Tibial artery (tissue), 4 donors: ENCODE measurements at places on chromosomes 7 and 10.

- DNase-seq: no peak
These were observed 249.0 kb upstream of the PLXNA4 start for GRCh38 chr7:132825222-132825621.

- no peak for DNase-seq
These were observed 39.4 kb upstream of the TARP start for GRCh38 chr7:38312821-38313220.

- DNase-seq: peak; percentile 83
These were observed 1.8 kb downstream of the GRK5 start for GRCh38 chr10:119209035-119209735.

- peak; percentile 33 for DNase-seq
These were observed 54.8 kb downstream of the MKI67 start for GRCh38 chr10:128071417-128071782.

DNA sequence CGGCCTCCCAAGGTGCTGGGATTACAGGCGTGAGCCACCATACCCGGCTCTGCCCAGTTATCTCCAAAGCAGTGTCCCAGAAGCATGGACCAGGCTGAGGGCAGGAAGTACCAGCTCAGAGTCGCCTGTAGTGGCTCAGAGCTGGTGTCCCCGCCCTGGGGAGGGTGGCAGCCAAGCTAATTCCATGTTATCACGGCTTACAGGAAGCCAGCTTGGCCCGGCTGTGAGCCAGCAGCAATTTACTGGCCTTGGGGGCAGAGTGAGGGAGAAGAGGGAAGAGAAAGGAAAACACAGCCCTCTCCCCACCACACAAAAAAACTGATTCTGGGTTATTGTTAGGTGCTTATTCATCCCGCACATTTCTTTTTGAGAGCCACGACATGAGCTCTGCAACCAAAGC is 88.1 kb downstream of the HIP1 start:
- peak; percentile 85 for DNase-seq

- no peak for DNase-seq
These were observed 2.8 kb upstream of the SLC29A3 start for GRCh38 chr10:71316056-71316785.

DNA sequence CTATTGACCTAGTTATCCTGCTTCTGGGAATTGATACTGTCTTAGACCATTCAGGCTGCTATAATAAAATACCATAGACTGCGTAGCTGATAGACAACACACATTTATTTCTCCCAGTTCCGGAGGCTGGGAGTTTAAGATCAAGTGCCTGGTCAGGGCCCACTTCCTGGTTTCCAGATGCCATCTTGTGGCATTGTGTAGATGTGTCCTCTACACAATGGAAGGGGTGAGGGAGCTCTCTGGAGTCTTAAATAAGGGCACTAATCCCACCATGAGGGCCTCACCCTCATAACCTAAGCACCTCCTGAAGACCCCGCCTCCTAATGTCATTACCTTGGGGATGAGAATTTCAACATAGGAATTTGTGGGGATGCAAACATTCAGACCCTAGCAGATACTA is 62.4 kb downstream of the SLC35B4 start:
- no peak for DNase-seq

DNA sequence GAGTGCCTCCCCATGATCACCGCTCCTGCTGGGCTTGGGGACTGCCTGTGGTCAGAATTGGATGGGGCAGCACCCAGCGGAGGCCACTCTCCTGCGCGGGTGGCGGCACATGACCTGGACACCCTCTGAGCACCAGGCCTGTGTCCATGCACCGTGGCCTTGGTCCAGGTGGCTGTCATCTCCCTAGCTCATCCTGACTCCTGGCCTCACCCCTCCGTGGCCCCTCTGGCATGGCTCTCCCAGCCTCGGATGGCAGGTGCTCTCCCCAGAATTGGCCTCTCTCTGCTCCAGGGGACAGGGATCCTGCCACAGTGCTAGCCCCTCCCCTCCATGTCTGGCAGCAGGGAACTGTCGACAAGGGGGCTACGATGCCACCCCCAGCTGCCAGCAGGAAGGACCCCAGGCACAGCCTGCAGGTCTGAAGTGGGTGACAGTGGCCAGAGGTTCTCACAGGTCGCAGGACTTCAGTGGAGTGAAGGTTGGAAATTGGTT is 37.2 kb upstream of the BTBD16 start:
- DNase-seq: no peak

- DNase-seq: no peak
These were observed 49.6 kb downstream of the ADARB2 start for GRCh38 chr10:1687623-1688150.

DNA sequence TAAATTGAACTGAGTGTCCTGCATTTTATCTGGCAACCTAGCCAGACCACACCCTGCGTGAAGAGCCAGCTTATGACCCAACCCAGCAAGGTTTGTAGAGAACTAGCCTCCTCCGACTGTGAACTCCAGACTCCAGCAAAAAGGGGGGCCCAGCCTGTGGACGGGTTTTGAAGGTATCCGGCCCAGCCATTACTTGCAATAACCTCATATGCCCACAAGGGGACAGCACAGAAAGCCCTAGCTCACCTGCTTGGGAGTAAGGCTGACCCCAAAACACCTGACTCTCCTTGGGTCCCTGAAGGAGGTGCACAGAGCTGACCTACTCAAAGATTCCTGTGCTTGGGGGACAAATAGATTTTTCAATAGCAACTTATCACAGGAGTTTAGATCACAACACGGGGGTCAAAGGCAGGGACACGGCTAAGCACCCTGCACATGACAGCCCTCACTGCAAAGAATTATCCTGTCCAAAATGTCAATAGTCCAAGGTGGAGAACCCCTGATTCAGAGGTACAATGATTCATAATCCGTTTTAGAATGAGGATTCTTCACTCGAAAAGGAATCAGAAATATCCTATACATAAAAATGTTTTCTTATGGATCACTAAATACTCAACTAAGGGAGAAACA is 4.6 kb downstream of the TRPV6 start:
- no peak for DNase-seq

GRCh38 chr10:122986335-122986734 is 6.1 kb downstream of the PSTK start:
- no peak for DNase-seq

DNA sequence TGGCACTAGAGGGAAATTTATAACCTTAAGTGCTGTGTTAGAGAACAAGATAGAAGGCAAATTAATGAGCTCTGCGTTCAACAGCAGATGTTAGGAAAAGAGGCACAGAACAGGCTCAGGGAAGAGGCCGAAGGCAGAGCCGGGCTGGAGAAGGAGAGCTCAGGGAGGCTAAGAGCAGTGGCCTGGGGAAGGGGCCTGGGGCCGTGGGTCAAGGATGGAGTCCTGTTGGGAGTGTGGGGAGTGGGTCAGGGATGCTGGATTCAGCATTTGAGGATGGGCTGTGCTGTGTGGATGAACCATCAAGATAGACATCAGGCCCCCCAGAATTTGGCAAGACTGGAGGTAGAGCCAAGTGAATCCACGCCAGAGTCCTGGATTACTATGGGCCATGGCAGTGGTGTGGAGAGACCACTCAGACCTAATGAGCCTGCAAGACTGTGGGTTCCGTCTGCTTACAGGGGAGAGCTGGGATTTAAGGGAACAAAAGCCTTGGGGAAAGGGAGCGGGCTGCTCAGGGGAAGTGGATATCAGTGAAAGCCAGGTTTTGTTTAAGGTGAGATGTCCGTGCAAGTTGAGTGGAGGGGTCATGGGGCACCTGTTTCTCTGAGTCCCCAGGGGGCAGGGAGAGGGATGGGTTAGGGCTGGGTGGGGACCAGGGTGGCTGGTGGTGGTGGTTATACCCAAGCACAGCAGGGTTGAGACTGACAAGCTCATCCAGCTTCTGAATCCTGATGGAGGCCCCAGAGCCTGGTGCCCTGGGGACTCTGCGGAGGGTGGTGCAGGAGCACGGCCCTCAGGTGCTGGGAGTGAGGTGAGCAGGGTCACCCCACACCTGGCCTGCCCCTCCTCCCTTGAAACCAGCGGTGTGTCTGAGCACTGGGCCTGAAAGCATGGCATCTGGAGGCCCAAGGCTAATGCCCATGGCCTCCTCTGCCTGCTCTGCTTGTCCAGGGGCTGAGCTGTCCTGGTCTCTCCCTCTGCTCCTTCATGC is 101.7 kb downstream of the BMS1 start:
- DNase-seq: no peak

- no peak for DNase-seq
These were observed 57.4 kb downstream of the SPOCK2 start for GRCh38 chr10:72030762-72031543.

DNA sequence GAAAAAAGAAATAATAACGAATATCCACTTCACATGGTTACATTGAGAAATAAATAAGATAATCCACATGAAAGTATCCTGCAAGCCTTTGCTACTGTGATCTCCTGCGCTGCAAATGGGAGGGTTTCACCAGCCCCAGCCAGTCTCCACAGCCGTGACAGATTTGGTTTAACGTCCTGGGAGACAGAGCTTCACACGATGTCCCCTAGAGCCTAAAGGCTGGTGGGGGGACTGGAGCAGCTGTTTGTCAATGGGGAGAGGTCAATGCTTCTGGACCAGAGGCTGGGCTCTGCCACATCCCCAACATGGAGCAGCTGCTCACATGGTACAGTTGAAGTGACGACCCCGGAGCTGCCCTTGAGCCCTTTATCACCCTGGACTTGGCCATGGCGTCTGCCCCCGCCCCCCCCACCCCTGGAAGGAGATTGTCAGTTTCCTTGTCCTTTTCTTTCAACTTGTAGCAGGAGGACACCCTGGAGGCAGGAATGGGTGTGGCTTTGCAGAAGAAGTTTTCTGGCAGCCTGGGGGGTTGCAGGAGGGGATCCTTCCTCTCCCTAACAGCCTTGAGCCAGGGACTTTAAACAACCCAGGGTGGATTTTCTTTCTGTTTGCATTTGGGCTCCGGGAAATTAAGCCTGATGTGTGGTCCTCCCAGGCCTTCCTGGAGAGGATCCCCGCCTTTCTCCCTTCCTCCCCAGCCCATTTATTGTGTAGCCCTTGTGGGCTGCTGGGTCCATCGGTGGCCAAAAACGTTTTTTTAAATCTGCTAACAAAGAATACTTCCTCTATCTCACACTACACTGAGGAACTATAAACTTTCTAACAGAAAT is 37.0 kb upstream of the MXI1 start:
- DNase-seq: no peak

GRCh38 chr7:2495418-2496299 is 19.5 kb upstream of the GRIFIN start:
- no peak for DNase-seq

DNA sequence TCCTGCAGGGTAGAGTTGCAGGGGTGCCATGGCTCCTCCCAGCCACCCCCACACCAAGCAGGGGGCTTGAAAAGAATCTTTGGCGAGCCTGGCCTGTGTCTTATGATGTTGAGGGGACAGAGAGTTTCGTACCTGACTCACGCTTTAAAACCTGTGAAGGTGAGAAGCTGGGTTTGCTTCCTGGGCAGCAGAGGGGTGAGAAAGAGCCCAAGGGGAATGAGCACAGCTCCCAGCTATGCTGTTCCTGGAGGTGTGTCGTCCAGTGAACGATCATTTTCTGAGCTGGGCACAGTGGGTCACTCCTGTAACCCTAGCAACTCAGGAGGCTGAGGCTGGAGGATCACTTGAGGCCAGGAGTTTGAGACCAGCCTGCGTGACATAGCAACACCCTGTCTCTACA is 13.5 kb upstream of the ADRB1 start:
- no peak for DNase-seq

- no peak for DNase-seq
These were observed 58.8 kb upstream of the PLPP4 start for GRCh38 chr10:120398180-120398579.

DNA sequence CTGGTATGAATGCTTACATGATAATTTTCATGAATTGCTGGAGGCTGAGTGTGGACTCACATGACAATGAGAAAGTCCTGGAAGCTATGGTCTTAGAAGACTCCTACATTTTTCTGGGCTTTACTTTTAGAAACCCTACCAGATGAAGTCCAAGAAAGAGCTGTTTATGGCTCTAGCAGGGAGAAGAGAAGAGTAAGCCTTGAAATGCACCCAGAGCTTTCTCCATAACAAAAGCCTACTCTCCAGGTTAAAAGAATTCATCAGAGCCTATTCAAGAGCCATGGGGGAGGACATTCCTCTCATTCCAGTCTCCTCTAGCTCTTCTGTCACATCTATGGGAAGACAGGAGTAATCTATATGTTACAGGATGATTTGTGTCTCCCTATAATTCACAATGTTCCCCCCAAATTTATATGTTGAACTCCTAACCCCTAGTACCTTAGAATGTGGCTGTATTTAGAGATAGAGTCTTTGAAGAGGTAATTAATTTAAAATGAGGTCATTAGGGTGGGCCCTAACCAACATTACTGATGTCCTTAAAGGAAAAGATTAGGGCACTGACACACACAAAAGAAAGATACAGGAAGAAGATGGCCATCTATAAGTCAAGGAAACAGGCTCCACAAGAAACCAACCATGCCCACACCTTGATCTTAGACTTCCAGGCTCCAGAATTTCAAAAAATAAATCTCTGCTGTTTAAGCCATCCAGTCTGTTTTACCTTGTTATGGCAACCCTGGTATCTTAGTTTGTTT is 193.8 kb upstream of the PTER start:
- DNase-seq: no peak

DNA sequence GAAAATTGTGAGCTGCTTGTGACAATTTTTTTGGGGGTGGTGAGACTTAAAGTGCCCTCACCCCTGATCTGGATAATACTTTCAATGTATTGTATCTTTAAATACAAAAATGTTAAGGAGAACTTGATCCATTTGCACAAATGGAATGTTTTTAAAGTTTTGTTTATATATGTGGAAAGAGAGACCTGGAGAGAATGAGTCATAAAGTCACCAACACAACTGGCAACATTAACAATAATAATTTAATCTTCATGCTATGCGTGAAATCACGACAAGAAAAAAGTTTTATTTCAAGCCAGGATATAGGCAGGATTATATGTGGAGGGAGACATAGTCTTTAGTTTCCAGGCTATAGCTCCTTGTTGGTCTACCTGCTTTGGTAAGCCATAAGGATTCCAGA is 537.5 kb downstream of the GPAM start:
- no peak for DNase-seq

GRCh38 chr10:92799568-92799967 is 48.8 kb upstream of the EXOC6 start:
- DNase-seq: no peak

DNA sequence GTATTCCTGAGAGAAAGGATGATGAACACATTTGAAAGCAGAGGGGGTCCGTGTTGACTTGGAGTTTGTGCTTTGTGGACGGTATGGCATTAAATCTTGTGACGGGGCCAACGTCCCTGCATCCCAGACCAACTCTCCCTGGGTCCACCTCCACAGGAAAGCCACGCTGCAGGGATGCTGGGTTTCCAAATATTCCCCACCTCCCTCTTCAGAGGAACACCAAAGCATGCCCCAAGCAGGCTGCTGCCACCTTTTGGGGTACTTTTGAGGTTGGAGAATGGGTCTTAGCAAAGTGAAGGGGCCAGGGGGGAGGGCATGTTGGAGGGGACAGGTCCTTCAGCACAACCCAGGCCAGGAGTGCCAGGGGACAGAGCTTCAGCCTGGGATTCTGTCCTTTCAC is 504.4 kb downstream of the TCERG1L start:
- DNase-seq: no peak

GRCh38 chr7:154953006-154953684 is 49.8 kb downstream of the PAXIP1 start:
- no peak for DNase-seq

- no peak for DNase-seq
These were observed 27.3 kb downstream of the NCOA4 start for GRCh38 chr10:46002916-46003693.

- DNase-seq: no peak
These were observed 2.2 kb upstream of the ADIRF start for GRCh38 chr10:86965986-86966654.

GRCh38 chr7:43686991-43687390 is 42.3 kb downstream of the COA1 start:
- DNase-seq: no peak

GRCh38 chr7:99631295-99632109 is 14.8 kb downstream of the ZSCAN25 start:
- no peak for DNase-seq
